SJSA1 (cell line): ENCODE measurements at places on chromosomes 13 and 19. TPM values are rescaled to one million over a fixed set of nuclear protein-coding genes. Genes with fewer than 3 reads are reported as not detected.
A peak's percentile ranks its signal among the peaks of the same experiment; 100 is the strongest.

DNA sequence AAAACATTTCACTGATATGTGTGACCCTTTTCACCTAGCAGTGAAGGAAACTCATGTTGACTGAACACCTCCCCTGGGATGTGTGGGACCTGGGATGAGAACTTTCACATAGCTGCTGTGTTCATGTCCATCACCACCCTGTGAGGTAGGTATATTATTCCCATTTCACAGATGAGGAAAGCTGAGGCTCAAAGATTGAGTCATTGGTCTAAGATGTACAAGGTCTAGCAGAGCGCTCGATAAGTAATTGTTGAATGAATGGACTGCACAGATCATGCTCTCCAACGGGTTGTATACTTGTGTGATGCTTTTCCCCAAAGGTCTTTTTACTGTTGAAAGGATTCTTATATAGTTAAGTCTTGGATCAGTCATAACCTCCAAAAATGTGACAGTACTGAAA, 75.6 kb upstream of the TSC22D1 start:
- DNase-seq, result no peak

- peak; percentile 67 for DNase-seq
Observed at GRCh38 chr13:20713751-20714150, 10.3 kb downstream of the IL17D start.

- DNase-seq, result no peak
Observed at GRCh38 chr19:30444686-30445232, 72.6 kb downstream of the ZNF536 start.

DNA sequence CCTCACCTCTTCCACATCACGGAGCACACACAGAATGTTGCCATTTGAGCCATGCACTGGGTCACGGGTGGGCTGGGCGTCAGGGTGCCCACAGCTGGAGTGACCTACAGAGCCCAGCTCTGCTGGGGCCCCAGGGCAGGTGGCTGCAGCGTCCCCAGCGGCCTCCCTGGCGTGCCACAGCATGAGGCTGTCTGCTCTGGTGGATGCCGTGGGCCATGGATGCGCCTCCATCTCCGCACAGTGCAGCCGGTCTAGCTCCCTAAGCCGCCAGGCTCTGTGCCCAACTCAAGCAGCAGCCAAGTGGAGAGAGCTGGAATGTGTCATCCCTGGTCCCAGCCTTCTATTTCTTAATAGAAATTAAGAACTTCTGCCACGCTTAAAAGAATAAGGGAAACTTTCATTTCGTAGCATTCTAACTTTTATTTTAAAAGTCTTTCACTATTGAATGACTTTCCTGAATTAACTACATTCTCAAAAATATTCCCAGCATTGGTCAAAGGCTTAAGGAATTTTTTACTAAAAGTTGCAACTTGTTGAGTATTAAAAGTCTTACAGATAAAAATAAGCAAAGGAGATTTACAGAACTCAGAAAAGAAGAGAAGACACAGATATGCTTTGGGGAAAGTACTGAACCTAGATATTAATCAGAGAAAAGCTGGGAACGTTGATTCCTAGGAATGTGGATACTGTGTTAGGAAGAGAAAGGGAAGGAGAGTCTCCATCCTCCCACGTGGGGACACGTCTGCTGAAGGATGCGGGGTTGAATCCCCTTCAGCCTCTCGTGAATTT, 59.3 kb downstream of the ATP11A start:
- no peak for DNase-seq

GDF15 gene
- 12.4 and 21.9 TPM in 2 replicates for total RNA-seq
